ENCODE measurements at places on chromosomes 6 and 20.

DNA sequence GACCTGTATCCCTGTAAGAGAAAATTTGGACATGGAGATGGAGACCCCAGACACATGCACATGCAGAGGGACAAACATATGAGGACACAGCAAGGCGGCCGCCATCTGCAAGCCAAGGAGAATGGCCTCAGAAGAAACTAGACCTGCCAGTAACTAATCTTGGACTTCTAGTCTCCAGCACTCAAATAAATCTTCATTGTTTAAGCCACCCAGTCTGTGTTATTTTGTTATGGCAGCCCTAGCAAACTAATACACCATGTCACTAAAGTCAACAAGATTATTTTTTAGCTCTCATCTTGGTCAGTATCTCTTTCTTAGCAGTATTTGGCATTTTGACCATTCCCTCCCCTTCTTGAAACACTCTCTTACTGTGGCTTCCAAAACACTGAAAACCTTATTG lies 26.7 kb downstream of the LATS1 start:
- no peak for ATAC-seq

- no peak for ATAC-seq
These were observed 9.4 kb downstream of the LAMA5 start for GRCh38 chr20:62357681-62358080.

DNA sequence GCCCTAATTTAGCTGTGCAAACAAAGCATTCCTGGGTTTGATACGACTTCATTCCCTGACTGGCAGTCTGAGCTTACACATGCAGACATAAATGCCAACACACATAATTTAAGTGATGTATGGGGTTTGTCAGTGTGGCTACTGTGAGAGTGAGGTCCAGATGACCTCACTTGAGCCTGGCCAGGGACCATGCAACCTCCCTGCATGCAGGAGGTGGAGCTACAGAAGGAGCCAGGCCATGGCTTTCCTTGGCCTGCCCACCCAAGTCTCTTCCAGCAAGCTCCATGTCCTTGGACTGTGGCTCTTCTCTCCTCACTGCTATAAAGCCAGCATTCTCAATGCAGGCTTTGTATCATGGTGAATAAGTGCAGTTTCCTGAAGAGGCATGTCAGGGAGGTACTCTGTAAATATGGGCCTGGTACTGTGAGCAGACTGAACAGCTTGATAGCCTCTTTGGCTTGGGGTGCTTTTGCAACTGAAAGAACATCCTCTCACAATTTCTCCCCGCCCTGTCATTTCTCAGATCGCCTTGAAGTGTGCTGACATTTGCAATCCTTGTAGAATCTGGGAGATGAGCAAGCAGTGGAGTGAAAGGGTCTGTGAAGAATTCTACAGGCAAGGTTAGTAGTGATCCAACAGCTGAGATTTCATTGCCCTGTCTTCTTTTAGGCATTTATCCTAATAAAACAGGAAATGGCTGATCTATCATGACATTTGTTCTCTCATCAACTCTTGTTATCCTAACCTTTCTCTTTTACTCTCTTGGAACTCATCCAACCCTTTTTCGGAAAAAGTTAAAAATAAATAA lies 69.2 kb downstream of the MTFR2 start:
- no peak for ATAC-seq

- ATAC-seq, result peak; percentile 59
These were observed 120.5 kb upstream of the CHD6 start for GRCh38 chr20:41738604-41739206.

- no peak for ATAC-seq
These were observed 37.1 kb upstream of the FILIP1 start for GRCh38 chr6:75530696-75531095.

GRCh38 chr6:35043381-35044130 lies 97.6 kb downstream of the TCP11 start:
- ATAC-seq, result no peak

- no peak for ATAC-seq
These were observed 155.8 kb downstream of the MBOAT1 start for GRCh38 chr6:20056350-20056992.

GRCh38 chr20:62549499-62550086 lies 73.8 kb upstream of the GATA5 start:
- no peak for ATAC-seq

GRCh38 chr20:41671143-41671542 lies 53.0 kb upstream of the CHD6 start:
- no peak for ATAC-seq

DNA sequence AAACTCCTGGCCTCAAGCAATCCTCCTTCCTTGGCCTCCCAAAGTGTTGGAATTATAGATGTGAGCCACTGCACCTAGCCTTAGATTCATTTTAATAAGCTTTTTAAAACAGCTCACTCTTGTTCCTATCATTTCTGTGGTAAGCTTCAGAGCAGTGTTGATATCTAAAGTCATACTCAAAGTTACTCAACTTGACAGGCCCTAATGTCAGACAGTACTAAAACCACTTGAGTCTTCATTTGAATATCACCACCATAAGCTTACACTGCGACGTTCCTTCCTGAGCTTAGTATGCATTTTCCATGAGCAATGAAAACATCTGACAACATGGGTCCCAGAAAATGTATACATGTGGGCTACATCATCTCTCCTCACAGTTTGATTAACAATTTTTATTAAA lies 6.0 kb downstream of the FUCA2 start:
- peak; percentile 92 for ATAC-seq

- ATAC-seq, result no peak
These were observed 5.6 kb downstream of the CST3 start for GRCh38 chr20:23631981-23632710.

DNA sequence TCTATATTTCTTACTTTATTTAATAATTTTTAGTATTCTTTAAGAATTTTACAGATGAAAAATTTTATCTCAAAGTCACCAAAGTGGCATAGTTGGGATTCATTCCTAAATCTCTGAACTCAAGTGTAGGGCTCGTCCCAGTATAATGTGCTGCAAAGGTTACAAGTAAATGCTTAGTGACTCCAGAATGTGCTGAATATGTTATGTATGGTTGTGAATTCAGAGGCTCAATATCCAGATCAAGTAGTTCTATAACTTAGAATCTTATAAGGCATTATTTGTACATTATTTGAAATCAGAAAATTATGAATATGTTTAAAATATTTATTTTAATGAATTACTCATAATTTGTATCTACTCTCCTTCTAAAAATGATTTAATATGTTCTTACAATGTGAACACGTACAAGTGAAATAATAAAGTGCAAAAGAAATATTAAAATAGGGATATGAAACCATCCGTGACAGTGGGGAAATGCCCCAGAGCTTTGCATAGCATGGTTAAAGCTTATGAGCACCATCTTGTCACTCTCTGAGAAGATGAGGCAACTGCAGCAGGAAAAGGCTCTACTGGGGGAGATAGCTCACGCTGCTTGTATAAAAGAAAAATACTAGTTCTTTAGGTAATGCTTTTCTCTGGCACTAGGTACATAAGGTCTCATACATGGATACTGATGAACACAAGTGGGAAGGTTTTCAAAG lies 259.0 kb downstream of the FOXC1 start:
- ATAC-seq, result no peak

DNA sequence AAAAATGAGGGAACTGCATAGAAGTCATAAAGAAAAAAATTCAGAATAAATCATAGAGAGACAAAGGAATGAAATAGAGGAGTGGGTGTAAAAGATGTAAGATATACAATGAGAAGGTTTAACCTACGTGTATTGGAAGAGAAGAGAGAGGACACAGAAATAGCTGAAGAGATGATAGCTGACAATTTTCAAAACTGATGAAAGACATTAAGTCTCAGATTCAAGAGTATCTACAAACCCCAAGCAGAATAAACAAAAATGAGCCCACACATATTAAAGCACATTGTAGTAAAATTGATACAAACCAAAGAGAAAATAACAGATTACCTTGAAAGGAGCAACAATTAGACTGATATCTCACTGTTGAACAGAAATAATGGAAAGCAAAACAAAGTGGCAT lies 143.3 kb upstream of the PRND start:
- ATAC-seq, result no peak

- ATAC-seq, result no peak
These were observed 645.8 kb upstream of the AGPAT4 start for GRCh38 chr6:161919691-161920090.

DNA sequence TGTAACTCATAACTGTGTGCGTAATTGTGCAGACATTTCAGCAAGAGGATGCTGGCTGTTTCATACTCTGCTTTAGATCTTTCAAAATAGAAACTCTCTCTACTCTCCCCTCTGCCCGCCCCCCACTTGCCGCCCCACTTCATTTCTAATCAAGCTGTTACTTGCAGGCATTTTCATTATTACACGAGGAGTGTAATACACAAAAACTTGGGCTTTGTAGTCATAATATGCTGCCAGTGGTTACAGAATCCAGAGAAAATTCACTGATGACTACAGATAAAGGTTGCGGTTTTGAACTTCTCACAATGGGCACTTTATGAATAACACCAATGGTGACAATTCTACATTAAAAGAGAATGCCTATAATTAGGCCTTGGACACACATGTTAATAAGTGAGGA lies 194.0 kb upstream of the POU3F2 start:
- ATAC-seq, result no peak

- ATAC-seq, result no peak
These were observed 51.0 kb upstream of the MLIP start for GRCh38 chr6:54060286-54060685.

GRCh38 chr6:132390017-132390416 lies 11.3 kb downstream of the MOXD1 start:
- ATAC-seq, result no peak

GRCh38 chr6:21095462-21095861 lies 498.1 kb upstream of the SOX4 start:
- no peak for ATAC-seq

DNA sequence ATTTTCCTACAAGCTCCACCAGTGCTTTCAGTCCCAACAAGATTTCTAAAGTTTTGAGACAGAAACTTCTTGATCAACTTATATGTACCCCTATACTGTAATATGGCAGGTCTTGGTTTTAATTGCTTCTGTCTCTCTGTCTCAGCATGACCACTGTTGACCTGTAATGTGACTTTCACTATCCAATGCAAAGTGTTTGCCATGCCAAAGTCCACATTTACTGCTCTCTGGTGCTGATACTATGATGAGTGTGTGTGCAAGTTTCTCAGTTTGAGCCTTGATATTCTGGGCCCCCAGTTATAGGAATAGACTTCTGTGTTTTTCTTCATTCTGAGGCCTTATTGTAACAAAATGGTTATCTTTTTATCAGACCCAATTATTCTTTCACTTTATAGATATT lies 45.8 kb downstream of the OR2J2 start:
- ATAC-seq, result no peak

DNA sequence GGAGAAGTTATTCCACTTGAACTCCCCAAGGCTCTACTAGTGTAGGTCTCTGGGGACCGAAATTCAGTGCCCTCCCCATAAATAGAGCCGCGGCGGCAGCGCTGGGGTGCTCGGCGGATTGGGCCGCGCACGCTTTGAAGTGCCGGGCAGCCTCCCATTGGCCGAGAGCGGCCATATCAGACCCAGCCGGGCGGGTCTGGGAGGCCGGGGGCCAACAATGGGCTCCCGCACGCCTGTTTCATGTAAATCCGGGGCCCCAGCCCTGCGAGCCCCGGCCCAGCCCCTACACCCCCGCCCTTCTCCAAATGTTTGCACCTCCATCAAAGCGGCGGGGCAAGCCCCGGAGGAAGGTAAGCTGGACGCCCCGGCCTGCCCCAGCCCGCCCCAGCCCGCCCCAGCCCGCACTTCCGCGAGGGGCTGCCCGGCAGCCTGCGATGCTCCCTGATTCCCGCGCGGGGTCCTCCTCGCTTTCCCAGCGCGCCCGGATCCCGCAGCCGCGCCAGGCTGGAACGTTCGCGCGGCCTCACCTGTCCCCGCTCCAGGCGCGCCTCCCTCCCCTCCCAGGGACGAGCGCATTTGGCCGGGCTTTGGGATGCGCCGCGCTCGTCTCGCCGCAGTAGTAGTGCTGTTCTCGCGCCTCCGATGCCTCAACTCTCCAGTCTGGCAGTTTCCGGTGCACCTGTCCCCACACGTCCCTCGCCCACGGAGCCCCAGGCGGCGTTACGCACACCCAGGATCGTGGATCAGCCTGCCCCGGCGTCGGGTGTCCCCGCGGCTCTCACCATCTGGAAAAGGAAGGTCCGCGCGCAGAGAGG lies at the start of gene TBXT:
TBXT (minus strand) TSS at position 51 of the 815 bp plus-strand sequence. CDS start 260 bp downstream, outside the sequence.
- no peak for ATAC-seq

GRCh38 chr6:42222448-42222847 lies 4.8 kb upstream of the MRPS10 start:
- ATAC-seq, result no peak

All from activated T-helper 17 cell treated with anti-CD3 and anti-CD28 coated beads, Interleukin-2, amount 50 U/mL, for 72 hours (primary cell).